KG1 (cell line): ENCODE measurements at places on chromosomes 11 and 22.

DNA sequence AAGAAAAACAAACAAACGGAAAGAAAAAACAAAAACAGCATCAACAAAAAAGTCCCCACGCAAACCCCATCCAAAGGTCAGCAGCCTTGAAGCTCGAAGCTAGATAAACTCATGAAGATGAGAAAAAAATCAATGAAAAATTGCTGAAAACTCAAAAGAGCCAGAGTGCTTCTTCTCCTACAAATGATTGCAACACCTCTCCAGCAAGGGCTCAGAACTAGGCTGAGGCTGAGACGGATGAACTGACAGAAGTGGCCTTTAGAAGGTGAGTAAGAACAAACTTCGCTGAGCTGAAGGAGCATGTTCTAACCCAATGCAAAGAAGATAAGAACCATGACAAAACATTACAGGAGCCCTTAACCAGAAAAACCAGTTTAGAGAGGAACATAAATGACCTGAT, 18.4 kb upstream of the FTH1 start:
- DNase-seq, result no peak

DNA sequence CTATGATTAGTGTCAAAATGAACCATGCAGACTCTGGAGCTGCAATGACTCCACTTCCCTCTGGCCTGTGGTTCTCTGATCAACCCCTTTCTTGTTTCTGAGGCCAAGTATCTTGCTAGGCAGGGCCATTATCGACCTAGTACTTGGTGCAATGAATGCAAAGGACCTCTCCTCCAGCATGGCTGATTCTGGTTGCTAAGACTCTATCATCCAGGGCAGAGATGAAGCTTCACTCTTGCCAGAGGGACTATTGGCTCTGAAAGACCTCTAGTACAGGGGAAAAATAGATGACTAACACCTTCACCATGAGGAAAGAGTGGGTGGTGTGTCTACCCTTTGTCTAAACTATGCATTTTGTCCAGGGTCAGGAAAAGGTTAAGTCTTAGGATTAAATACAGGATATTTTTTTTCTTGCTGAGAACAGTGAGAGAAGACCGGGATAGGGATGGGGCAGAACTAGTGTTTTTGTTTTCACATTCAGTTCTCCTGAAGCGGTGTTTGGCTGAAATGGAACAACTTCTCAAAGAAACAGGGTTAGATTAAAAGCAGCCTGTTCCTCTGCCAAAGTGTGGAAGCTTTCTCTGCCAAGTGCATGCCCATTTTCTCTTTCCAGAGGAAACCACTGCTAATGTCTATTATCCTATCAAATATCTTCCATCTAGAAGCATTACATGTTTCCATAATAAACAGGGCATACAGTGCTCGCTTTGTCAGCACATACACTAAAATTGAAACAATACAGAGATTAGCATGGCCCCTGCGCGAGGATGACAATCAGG, 5.0 kb upstream of the MTFP1 start:
- no peak for DNase-seq

DNA sequence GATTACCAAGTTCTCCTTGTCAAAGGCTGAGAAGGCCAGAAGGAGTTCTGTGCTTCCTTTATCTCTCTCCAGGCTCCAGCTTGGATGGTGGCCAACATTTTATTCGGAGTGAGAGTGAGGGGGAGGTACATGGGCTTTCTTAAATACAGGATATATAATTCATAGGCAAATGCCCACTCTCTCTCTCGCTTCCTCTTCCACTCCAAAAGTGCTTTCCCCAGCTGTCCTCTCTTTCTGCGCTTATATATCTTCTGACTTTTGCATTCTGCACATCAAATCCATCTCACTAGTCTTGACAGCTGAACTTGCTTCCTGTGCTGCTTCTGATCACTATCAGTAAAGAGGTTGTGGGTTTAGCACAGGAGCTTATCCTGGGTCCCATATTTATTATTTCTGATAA, 125.4 kb upstream of the ARHGAP20 start:
- DNase-seq, result no peak

DNA sequence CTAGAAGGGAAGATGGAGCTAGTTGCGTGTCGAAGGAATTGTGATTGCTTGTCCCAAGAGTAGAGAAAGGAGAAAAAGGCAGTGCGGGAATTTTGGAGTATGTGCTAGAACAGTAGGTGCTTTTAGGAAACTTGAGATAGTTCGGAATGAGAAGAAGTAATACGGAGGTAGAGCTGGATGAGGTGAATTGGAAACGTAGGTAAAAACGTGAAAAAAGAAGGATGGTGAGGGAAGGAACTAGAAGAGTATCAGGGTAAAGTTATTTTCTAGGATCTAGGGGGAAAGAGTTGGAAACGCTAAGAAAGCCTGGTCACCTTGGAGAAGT, 1.4 kb downstream of the CEP57 start:
- no peak for DNase-seq
